ENCODE measurements at places on chromosomes 2 and 18.
A peak's percentile ranks its signal among the peaks of the same experiment; 100 is the strongest.

- DNase-seq: peak; percentile 2
Measured at GRCh38 chr2:182101263-182101662, 115.6 kb downstream of the PPP1R1C start.

DNA sequence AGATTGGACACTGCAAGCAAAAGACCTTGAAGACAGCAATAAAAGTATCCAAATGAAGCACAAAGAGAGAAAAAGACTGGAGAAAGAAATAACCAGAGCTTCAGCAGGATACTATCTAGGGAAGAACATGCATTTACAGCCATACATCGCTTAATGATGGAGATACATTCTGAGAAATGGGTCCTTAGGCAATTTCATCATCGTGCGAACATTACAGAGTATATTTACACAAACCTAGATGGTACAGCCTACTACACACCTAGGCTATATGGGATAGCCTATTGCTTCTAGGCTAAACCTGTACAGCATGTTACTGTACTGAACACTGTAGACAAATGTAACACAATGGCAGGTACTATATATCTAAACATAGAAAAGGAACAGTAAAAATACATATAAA lies 11.9 kb downstream of the OLA1 start:
- DNase-seq: no peak

DNA sequence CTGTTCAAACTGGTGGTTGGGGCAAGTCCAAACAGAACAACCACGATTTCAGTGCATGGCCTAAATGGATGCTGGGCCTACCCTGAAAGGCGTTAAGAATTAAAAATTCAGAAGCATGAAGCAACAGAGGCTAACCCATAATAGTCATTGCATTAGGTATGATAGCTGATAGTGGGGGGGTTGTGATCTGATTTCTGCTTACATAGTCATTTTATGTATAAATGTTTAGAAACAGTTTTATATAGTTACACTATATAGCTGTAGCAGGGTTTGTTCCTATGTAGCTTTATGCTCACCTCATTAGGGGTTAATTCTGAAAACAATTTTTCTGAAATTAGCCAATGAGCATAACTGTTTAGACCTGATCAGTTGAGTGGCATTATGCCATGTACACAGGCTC lies 9.6 kb downstream of the TAF1B start:
- DNase-seq: no peak

DNA sequence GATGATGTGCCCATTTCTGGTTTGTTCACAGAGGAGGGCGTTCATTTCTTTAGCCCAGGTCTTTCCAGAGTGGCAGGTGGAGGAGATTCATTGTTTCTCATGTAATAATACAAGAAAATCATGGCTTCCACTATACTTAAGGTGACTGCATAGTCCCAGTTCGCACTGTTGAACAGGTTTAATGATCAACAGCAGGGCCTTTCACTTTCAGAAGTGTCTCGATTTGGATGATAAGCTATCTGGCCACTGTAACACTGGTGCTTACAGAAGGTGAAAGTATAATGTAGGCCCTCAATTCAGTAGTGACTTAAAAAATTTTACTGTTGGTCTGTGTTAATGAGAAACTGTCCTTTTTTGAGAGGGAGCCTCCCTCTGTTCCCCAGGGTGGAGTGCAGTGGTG lies 1.4 kb downstream of the RMC1 start:
- DNase-seq: no peak

GRCh38 chr2:176504440-176504839 lies 235.2 kb downstream of the MTX2 start:
- no peak for DNase-seq

DNA sequence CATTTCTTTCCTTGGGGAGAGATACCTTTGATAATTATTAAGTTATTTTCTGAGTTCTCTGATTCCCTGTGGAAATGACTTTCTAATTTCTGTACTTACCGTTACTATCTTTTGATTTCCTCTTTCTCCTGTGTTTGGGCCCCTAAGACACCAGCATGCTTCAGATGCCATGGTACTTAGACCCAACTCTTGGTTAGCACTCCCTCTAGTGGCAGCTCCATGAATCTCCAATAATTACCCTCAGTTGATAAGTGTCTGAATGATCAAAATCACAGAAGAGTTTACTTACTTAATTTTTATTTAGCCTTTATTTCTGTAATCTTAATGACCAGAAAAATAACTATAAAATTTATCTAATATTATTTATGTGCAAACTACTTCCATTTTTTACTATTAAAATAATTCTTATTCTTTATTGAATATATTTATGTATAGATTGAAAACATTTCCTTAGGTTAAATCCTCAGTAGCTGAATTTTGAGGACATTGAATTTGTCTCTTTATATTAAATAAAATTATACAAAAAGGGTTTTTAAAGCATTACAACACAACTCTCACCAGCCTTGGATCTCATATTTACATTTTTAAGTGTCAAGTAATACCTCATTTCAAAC lies 300.4 kb downstream of the KCNS3 start:
- DNase-seq: peak; percentile 26

DNA sequence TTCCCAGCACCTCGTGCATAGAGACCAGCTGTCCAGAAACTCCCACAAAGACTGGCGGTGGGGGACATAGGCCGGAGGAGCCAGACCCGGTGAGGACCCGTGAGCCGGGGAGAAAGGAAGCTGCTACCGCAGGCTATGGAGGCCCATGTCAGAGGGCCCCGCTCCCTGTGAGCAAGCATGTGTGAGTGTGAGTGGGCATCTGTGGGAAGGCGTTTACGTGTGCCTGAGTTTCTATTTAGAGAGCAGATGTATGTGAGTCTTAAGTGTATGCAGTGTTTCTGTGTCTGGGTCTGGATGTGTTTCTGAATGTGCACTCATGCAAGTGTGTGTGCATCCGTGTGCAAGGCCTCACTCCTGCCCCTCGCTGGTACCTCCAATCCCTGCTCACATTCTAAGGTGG lies 187.8 kb upstream of the RAB6C start:
- DNase-seq: no peak

- no peak for DNase-seq
Measured at GRCh38 chr2:239398521-239398921, 2.3 kb downstream of the HDAC4 start.

GRCh38 chr18:74351354-74351753 lies 35.7 kb downstream of the C18orf63 start:
- DNase-seq: peak; percentile 67

- no peak for DNase-seq
Measured at GRCh38 chr18:25825056-25825455, 265.4 kb downstream of the SS18 start.

GRCh38 chr18:7830468-7830867 lies 263.4 kb downstream of the PTPRM start:
- DNase-seq: no peak

DNA sequence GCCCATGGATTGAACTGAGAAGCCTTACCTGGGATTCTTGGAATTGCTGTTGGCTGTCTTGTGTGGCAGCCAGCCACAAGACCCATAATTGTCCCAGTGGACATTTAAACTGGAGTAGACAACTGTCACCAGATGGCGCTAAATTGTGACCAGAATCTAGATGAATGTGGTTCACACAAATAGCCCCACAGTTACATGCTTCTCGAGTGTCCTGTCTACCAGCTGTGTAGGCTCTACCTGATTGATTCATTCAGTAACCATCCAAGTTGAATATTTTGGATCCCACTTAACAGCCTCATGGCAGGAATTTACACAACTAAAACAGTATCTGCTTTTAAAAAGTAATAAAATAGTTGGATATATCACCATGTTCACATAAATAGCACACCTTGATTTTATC lies 73.2 kb downstream of the MAP4K4 start:
- DNase-seq: peak; percentile 57

DNA sequence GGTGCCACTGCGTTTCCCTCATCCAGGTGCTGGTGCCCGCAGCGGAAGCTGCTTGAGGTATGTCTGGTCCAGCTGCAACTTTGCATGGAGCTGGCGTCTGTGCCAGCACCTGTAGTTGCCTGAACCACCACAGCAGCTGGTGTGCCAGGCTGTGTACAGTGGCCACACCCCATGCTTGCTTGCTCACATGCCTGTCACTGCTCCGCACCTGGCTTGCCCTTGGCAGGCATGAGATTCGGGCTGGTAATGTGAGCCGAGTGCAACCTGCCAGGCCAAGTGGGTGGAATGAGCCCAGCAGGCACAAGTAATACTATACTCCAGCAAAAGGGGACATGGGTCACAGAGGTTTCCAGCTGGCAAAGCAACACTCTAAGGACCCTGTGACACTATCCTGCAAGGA lies 1123.3 kb upstream of the ACVR2A start:
- DNase-seq: peak; percentile 56

DNA sequence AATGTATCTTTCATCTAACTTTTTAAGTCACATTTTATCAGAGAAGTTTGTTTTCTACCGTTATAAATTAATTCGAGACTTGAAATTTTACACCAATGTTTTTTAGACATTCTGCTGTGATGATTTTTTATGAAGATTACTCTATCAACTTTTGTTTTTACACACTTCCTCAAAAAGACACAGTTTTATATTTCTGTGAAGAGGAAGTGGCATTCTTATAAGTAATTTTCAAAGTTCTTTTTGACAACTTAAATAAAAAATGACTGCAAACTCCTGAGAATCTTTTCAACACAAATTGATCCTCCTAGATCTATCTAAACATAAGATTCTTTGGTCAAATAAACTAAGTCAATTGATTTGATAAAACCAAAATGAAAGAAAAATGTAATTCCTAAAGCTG lies 13.7 kb downstream of the ANKRD44 start:
- no peak for DNase-seq

GRCh38 chr2:224284134-224284946 lies 117.6 kb downstream of the FAM124B start:
- peak; percentile 43 for DNase-seq

GRCh38 chr2:54240515-54241469 lies 15.2 kb downstream of the TSPYL6 start:
- DNase-seq: peak; percentile 9

DNA sequence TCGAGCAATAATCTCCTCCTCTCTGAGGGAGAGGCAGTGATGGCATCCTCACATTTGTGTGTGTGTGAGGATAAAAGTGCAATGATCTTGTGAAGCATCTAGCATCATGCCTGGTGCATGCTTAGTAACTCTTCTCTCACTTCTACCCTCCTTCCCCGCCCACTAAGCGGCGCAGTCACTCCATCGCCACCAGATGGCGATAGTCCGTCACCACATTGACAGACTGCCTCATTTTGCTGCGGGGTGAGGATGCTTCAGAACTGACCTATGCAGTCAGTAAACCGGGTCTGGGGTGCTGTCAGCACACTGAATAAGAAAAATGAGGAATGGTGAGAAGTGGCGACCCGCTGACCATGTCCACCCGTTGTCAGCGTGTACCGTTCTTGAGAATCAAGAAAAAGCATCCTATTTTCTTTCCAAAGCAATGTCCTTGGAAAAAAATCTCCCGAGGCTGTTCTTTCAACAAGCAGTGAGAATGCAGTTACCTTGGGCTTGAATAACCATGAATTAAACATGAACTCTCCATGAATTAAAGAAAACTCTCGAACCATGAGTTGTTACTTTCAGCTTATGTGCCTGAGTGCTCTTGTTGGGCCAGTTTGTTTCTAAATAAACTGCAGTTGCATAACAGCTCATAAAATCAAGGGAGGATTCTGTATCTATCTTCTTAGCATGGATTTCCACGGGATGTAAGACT lies 37.3 kb upstream of the TMEM177 start:
- DNase-seq: peak; percentile 67

- no peak for DNase-seq
Measured at GRCh38 chr18:58659691-58660090, 11.6 kb upstream of the MALT1 start.

- no peak for DNase-seq
Measured at GRCh38 chr18:12884406-12885323, 628 bp upstream of the PTPN2 start.

DNA sequence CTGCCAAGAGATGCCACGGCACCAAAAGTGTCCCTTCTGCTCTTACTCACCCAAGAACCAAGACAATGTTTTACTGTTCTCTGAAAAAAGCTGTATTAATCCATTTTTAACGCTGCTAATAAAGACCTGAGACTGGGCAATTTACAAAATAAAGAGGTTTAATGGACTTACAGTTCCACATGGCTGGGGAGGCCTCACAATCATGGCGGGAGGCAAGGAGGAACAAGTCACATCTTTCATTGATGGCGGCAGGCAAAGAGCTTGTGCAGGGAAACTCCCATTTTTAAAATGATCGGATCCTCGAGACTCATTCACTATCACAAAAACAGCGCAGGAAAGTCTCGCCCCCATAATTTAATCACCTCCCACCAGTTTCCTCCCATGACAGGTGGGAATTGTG lies 1.9 kb upstream of the STAT1 start:
- no peak for DNase-seq

GRCh38 chr2:9707008-9707407 lies 76.2 kb upstream of the YWHAQ start:
- DNase-seq: no peak

DNA sequence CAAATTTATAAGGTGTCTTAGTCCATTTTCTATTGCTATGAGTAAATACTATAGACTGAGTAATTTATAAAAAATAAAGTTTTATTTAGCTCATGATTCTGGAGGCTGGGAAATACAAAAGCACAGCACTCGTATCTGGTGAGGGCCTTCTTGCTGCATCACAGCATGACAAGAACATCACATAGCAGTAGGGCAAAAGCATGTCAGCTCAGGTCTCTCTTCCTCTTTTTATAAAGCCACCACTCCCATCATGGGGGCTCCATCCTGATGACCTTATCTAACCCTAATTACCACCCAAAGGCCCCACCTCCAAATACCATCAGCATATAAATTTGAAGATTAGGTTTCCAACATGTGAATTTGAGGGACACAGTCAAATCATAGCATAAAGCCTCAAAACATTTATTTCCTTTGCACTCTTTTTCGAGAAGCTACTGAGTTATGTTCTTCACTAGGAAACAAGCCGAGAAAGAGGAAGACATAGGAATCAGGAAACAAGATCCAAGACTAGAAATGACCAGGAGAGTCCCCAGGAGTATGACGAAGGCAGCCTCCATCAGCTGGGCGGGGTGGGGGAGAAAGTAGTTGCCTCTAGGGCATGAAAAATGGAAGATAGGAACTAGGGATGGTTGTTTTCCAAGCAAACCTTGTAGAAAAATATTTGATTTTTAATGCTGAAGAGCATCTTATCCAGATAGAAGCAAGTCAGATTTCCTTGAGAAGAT lies 24.1 kb upstream of the NABP1 start:
- no peak for DNase-seq

DNA sequence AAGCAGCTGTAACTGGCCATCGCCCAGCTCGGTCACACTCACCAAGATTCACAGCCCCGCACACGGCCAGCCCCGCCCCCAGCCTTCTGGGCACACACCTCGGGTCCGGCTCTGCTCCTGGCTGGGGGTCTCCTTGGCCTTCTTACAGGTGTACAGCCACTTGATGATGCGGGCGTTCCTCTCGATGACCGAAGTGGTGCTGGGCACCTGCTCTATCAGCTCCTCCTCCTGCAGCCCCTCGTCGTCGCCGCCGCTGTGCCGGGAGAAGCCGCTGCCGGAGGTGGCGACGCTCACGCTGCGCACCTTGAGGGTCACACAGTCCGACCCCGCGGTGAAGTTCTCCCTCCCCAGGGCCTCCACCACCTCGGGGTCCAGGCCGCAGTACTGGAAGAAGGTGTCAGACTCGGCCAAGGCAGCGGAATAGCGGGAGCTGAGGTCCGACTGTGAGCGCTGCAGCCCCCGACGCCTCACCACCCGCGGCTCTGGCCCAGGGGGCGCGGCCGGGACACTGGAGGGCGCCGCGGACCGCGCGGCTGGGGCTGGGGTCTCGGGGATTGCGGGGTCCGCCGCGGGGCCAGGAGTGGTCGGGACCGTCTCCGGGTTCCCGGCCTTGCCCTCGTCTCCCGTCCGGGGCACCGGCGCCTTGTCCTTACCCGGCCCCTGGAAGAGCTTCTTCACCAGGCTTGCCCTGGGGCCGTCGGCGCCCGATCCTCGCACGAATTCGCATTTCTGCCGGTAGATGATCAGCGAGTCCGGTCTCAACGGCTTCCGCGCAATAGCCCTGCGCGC lies 769 bp downstream of the FAM110C start:
- peak; percentile 23 for DNase-seq
